ENCODE measurements at places on chromosomes 5 and 9.

- no peak for DNase-seq
These were observed 200.2 kb upstream of the PANK3 start for GRCh38 chr5:168779333-168779732.

DNA sequence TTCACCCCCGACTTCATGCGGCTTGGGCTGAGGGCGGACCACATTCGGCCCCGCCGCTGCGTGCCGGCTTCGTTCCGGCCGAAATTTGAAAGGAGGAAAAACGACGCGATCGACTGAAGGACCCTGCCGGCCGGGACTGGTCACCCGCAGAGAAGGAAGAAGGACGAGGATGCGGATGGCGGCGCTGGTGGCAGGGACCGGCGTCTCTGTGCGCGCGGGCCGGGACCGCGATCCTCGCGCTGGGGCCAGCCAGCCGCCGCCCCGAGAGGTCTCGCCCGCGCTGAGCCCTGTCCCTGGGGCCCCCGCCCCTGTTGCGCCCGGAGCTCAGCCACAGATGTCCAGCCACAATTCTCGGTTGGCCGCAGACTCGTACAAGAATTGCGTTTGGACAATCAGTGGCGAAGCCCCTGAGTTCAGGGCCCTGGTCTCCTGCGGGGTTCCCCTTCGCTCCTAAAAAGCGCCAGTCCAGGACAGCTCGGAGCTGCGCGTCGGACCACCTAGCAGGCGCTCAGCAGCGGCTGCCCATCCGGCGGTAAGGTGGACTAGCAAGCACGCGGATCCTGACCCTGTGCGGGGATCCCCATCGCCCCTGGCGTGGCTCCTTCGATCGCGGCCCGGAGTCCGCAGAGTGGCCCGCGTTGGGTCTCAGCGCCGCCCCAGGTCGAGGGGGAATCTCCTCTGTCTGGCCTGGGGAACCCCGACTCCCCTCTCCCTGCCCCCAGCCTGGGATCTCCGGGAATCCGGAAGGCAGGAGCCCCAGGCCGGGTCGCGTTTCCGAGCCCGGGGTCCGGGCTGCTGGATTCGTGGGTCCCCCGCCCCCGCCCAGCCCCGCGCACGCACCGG, 21.3 kb downstream of the URM1 start:
- no peak for DNase-seq

DNA sequence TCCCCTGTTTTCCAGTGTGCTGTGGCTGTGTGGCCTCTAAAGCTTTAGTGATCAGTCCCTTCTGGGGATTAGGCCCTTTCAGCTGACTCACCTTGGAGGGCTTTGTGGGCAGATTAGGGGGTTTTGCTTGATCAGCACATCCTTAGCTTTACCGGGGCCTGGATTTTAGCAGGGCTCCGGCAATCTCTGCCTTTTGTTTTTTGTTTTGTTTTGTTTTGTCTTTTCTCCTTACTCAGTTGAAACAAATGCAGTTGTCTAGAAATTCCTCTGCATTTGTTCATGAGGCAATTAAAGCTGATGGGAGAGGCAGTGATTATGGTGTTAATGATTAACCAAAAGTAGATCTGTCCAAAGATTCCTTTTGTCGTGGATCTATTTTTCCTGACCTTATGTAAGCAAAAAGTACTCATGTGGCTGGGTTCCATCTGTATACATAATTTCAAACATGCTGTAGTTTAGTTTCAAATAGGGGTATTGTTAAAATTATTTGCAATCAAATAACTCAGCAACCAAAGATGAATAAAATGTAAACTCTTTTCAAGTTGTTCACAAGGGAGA, 5.2 kb upstream of the TDRD7 start:
- DNase-seq: no peak

DNA sequence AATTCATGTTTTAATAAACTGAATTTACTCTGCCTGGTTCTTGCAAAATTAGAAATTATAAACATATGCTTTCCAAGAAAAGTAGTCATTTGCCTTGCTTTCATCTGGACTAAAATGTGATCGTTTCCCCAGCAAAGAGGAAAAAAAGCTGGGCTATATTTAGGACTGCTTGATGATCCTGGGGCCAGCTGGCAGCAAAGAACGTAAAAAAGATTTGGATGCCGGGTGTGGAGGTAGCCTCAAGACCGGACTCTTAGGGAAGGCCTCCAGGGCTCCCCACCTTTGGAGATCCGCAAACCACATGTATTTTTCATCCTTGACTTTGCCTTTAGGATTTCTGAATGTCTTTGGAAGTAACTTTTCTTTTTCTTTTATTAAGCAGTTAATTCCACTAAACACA, 156.1 kb upstream of the SEMA6A start:
- DNase-seq: no peak

DNA sequence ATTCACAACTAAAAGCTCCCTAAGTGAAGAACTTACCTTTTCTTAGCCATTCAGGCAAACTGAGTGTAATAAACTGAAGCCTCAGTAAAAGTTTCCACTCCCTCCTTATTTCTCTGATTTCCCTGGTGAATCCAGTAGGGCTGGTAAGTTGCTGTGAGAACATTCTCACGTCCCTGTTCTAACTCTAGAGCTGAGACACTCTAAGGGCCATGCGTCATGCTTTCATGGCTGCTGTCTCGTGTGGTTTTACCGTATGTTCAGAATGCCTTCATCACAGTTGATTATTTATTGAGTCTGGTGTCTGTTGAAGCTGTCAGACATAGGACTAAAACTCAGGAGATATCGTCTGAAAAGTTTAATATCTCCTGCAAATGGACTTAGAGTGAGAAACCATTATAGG, 1.3 kb downstream of the OR2S2 start:
- DNase-seq: no peak

DNA sequence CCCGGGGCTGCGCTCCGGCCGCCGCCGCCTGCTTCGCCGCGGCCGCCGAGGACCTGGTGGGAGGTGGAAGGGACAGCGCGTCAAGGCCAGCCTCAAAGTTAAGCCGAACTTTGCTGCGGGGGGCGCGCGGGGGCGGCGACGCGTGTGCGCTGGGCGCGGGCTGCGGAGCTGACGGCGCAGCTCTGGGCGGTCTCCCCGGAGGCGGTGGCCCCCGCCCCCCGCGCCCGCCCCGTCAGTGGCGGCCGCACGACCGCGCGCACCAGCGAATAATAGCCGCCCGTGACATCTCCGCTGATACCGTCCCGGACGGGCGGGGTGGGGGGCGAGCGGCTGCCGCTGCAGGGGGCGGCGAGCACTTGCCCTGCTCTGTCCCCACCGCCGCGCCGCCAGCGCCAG, 579 bp upstream of the FAM78A start:
- DNase-seq: peak; percentile 58

GRCh38 chr5:172881691-172882370, 47.8 kb downstream of the ERGIC1 start:
- DNase-seq: no peak

GRCh38 chr5:33975852-33976251, 8.6 kb downstream of the SLC45A2 start:
- DNase-seq: no peak

- peak; percentile 93 for DNase-seq
These were observed 65.3 kb downstream of the CSNK1A1 start for GRCh38 chr5:149485655-149486615.

- DNase-seq: no peak
These were observed 46.4 kb upstream of the PLIN2 start for GRCh38 chr9:19173598-19174125.

GRCh38 chr5:180287404-180287803, 4.5 kb downstream of the MAPK9 start:
- peak; percentile 17 for DNase-seq

DNA sequence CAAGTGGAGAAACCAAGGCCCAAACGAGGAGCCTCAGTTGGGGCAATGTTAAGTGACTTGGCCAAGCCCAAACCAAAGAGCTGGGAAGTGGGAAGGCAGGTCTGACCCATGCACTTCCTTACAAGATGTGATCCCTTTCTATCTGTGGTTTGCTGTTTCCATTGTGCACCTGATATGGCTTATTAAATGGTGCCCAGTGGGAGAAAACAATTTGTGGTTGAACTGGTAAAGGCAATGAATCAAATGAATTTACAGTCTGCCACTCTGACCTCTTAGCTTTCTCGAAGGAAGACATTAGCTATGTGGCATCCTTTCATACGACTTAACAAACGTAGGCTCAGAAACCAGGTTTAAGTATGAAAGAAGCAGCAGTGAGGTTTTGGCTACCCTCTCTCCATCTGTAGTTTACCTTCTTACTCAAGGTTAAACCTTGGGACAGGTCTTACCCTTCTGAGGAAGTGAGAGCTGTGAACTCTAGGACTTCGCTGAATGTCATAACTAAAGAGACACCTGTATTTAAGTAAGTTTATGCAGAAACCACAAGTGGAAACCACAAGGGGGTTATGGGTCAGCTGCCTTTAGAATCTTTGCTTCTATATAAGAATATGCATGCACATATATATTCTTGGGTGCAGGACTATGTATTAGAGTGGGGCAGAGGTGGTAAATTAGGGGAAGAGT, 100.5 kb upstream of the SPATA31D4 start:
- no peak for DNase-seq

DNA sequence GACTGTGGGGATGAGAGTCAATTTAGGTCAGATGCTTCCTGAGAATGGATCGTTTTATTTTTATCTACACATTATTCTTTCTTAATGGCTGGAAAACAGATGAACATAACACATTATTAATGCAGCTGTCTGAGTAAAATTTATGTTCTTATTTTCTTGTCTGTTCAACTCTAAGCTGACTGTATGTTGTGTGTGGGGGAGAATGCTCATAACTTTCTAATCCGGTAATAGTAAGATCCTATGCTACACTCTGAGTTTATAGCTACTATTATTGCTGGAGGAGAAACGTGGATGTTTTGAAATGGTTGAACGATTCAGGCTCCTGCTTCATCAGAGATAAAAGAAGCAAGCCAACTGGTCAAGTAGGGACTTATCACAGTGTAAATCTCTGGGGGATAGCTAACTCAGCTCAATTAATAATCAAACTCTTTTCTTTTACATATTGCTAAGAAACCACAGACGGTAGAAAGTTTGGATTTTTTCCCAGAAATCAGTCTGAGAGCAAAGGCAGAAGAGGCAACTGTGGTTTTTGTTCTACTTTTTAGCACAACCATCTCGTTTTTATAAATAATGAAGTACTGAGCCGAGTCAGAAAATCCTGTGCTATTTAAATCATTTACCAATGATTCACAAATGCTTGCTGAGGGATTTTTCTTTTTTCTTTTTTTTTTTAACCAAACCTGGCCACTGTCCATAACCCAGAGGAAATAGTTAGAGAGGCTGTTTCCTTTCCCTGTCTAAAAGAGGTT, 265.0 kb upstream of the FAM174A start:
- no peak for DNase-seq

- DNase-seq: no peak
These were observed 188.0 kb downstream of the XRCC4 start for GRCh38 chr5:83265318-83265717.

DNA sequence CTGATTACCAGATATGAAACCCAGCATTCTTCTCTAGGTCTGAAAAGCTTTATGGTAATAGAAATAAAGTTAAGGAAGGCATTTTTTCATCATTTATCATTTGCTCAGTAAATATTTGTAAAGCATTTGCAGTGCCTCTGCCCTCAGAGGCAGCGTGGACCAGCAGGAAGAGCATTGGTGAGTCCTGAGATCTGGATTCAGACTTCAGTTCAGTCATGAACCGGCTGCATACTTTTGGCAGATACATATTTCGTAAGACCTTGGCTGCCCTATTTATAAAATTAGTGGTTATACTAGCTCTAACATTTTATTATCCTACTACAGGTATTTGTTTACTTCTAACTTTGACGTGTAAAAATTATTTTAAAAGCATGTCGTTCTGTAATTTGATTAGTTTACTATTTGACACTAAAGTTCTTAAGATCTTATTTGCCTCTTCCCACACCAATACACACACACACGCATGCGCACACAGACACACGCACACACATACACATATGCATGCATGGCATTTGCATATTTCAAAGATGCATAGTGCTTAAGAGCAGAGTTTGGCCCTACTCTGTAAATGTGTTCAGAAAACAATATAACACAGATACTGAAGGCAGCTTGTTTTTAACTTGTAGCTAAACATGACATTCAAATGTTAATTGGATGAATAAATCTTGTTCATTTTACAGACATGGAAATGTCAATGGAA, 101.9 kb downstream of the RPS23 start:
- DNase-seq: no peak

GRCh38 chr9:128011071-128011817, 30.5 kb upstream of the EEIG1 start:
- DNase-seq: no peak

DNA sequence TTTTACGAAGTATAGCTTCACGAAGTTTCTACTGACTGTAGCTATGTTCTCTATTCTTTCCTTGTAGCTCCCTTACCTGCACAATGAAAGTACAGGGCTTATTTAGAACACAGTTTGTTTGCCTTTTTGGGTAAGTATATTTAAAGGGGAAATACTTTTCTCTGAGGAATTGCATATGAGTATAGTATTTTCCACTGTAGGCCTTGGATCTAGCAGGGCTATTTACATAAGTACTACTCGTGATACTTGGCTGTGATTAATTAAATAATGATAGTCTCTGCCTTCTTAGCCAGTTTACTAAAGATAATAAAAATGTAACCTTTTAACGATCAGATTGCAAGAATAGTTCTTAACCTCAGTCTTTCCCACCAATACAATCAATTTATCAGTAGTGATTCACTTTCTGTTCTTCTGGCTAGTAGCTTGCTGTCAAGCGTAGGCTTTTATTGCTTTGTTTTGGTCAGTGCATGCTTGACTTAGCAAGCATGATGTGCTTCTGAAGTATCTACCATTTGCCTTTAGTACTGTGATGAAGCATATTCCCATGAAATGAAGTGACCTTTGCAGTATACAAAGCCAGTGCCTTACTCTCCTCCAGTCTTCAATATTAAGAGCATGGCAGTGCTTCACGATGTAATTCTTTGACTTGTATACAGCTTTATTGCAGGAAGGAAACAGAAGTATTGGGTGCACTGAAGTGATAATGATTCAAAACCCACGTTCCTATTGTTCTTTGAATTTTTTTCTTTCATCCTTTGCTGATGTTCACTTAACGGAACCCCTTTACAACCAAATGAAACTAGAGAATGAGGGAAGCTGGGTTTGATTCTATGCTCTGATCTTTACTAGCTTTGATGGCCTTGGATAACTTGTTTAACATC, 64.2 kb downstream of the SLC44A1 start:
- no peak for DNase-seq

- DNase-seq: no peak
These were observed 60.7 kb downstream of the PARP8 start for GRCh38 chr5:50727149-50727496.

- DNase-seq: no peak
These were observed 103.7 kb upstream of the TARS1 start for GRCh38 chr5:33336891-33337636.

GRCh38 chr5:180646963-180647305, 2.5 kb downstream of the FLT4 start:
- DNase-seq: no peak

- DNase-seq: no peak
These were observed 106.6 kb upstream of the TBCA start for GRCh38 chr5:77882670-77883257.

- DNase-seq: no peak
These were observed 649.6 kb upstream of the RORB start for GRCh38 chr9:73847536-73847935.

GRCh38 chr9:92507496-92507895, 25.2 kb upstream of the ASPN start:
- DNase-seq: no peak

GRCh38 chr5:140255460-140256157, 47.3 kb downstream of the PFDN1 start:
- no peak for DNase-seq

GRCh38 chr5:80246001-80246758, 9.7 kb downstream of the SERINC5 start:
- DNase-seq: no peak
